ENCODE measurements at places on chromosomes 16 and 17. TPM values are rescaled to one million over a fixed set of nuclear protein-coding genes. Genes with fewer than 3 reads are reported as not detected.

Gene MMP28
- 3.5 TPM for total RNA-seq

Gene OXLD1
- 21.8 TPM for total RNA-seq

Gene ZNF597
- total RNA-seq, result 2.3 TPM

Gene KRT15
- 0.31 TPM for total RNA-seq

Gene PIPOX
- 1.6 TPM for total RNA-seq

Gene PRSS22
- total RNA-seq, result not detected

Gene BCAR1
- total RNA-seq, result 33.4 TPM

Gene CA7
- not detected for total RNA-seq

Gene TM4SF5
- total RNA-seq, result not detected

Gene ZSCAN10
- 0.13 TPM for total RNA-seq

Gene MT1E
- total RNA-seq, result 29.0 TPM

Gene WNT9B
- 0.04 TPM for total RNA-seq

Gene PLEKHH3
- 44.1 TPM for total RNA-seq

Gene NLRC3
- total RNA-seq, result 0.58 TPM

Gene GGNBP2
- total RNA-seq, result 53.5 TPM

Data from muscle of leg (tissue), 16 donors.